ENCODE measurements at places on chromosomes 11 and 22.

- peak; percentile 89 for DNase-seq
These were observed 98.4 kb downstream of the ZNF280B start for GRCh38 chr22:22410121-22410520.

- DNase-seq, result no peak
These were observed 1794.1 kb upstream of the RAG2 start for GRCh38 chr11:38392176-38392575.

DNA sequence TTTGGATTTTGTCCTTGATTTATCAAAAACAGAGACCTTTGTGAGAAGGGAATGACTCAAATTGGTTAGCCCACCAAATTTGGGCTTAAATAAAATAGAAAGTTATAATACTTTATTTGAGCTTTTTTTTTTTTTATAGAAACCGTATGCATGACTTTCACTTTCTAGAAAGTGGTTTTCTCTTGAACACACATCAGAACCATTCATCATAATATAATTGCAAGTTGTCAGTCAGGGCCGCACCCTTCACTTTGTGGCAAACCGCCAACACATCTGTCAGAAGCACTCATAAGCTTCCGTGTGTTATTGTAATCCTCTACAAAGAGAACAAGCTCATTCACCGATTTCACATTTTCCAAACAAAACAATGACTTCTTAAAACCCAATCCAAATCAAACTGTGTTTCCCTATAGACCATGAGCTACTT lies 76.1 kb downstream of the SOX6 start:
- no peak for DNase-seq

GRCh38 chr22:34976474-34976873 lies 89.5 kb upstream of the ISX start:
- no peak for DNase-seq

GRCh38 chr11:59545179-59546020 lies 34.1 kb downstream of the OR4D9 start:
- no peak for DNase-seq

GRCh38 chr22:38860283-38861169 lies 11.5 kb downstream of the CBX6 start:
- DNase-seq, result no peak

GRCh38 chr11:121533601-121534000 lies 80.8 kb upstream of the SORL1-AS1 start:
- no peak for DNase-seq

GRCh38 chr11:132718711-132719671 lies 813.3 kb downstream of the OPCML start:
- DNase-seq, result peak; percentile 88

GRCh38 chr11:68430801-68431200 lies 29.8 kb upstream of the PPP6R3 start:
- no peak for DNase-seq

DNA sequence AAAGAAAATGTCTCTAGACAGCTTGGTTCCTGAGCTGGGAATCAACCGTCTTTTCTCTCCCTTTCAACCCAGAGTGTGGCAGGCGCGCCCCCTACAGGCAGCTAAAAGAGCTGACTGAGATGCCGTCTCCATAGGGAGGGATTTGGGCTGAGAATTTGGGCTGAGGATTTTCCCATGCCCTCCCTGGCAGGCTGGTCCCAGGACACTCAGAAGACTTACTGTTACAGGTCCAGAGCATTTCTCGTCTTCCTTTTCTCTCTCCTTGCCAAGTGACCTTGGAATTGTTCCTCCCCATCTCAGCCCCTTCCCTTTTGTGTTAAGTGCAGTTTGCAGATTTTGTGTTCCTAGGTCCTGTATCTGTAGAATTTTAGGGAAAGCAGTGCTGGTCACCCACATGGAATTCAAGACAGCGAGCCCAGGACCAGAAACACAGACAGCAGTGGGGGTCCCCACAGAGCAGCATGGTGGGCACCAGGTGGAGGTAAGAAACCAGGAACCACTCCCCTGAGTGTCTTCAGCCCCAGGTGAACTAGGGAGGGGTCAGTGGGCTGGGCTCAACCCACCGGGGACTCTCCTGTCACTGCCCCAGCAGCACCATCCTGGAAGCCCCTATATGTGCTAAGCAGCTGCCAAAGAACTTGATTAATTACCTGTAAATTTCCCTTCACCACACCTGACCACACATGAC lies 9.9 kb upstream of the IGLL5 start:
- no peak for DNase-seq

GRCh38 chr22:26672060-26672471 lies 14.7 kb downstream of the MIAT start:
- DNase-seq, result no peak

GRCh38 chr11:123526027-123526805 lies 96.1 kb downstream of the GRAMD1B start:
- peak; percentile 60 for DNase-seq

DNA sequence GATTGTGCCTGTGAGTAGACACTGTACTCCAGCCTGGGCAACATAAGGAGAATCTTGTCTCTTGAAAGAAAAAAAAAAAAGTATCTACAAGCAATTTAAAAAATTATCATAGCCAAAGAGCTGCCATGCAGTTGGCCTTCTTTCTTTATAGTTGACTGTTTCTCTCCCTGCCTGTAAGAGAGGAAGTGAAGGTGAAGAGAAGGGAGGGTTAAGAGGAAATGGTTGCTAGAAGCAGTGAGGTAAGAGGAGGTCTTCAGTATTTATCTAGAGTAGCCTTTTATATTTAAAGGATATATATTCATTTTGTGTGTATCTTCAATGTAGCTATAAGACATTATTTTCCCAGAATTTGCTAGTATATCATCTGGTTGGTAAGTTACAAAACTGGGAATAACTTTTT lies 217.9 kb downstream of the TMEM135 start:
- DNase-seq, result no peak

GRCh38 chr11:91932151-91932821 lies 292.3 kb upstream of the FAT3 start:
- DNase-seq, result no peak

GRCh38 chr11:126830216-126830806 lies 170.3 kb downstream of the KIRREL3 start:
- DNase-seq, result no peak

DNA sequence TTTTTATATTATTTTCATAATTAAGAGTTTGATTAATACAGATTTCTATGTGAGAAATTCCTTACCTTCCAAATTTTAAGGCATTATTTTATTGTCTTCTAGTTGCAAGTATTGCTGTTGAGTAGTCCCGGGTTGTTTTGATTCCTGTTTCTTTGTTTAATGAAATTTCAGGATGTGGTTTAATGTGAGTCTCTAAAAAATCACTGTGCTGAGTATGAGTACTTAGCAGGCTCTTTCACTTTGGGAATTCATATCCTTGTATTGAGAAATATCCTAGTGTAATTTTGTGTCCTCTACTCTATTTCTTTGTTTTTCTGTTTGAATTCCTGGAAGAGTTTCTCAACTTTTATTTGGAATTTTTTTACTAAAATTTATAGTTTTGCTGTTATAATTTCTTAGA lies 113.2 kb downstream of the TMEM135 start:
- DNase-seq, result no peak

DNA sequence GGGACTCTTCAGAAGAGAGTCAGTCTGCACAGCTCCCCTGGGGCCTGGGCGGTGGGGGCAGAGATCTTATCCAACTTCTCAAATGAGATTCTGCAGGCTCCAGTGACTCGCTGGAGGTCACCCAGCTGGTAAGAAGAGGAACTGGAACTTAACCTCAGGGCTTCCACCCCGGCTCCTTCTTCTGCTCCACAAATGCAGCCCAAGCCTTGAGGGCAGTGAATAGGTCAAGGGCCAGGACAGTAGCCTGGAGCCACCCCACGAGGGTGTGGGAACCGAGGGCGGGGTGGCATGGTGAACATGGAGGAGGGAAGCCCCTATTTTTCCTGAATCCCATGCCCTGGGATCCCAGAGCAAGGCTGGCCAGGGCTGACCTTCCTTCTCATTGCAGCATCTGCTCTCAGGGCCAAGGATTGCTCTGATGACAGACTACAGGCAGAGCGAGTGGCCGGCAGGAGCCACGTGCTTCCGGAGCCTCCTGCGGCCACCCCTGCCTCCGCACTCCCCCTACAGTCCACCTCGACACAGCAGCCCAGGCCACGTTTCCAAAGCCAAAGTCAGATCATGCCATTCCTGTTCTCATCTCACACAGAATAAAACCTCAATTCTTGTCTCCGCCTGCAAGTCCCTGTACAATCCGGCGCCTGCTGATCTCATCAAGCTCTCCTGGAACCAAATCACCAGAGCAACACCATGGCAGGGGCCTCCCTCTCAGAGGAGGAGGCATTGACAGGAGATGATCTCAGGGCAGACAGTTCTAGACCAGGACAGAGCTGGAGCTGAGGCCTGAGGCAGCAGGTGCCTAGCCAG lies 21.1 kb upstream of the UPK3A start:
- peak; percentile 83 for DNase-seq

GRCh38 chr22:27073601-27074425 lies 416.4 kb downstream of the MIAT start:
- DNase-seq, result no peak

DNA sequence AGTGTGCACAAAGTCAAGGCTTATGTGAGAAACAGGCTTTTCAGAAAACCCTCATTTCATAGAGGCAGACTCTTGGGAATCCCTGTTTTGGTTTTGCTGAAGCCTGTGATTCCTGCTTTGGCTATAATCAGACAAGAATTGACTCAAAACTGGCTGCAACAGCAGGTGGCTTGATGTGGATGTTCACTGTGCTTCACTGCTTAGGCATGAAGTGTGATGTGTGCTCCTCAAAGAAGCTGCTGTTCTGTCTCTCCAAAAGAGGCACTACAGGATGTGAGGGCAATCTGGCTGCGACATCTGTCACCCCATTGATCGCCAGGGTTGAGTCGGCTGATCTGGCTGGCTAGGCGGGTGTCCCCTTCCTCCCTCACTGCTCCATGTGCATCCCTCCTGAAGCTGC lies 103.5 kb downstream of the C11orf58 start:
- DNase-seq, result no peak

- DNase-seq, result no peak
These were observed 23.9 kb upstream of the TMPRSS13 start for GRCh38 chr11:117953024-117953671.

DNA sequence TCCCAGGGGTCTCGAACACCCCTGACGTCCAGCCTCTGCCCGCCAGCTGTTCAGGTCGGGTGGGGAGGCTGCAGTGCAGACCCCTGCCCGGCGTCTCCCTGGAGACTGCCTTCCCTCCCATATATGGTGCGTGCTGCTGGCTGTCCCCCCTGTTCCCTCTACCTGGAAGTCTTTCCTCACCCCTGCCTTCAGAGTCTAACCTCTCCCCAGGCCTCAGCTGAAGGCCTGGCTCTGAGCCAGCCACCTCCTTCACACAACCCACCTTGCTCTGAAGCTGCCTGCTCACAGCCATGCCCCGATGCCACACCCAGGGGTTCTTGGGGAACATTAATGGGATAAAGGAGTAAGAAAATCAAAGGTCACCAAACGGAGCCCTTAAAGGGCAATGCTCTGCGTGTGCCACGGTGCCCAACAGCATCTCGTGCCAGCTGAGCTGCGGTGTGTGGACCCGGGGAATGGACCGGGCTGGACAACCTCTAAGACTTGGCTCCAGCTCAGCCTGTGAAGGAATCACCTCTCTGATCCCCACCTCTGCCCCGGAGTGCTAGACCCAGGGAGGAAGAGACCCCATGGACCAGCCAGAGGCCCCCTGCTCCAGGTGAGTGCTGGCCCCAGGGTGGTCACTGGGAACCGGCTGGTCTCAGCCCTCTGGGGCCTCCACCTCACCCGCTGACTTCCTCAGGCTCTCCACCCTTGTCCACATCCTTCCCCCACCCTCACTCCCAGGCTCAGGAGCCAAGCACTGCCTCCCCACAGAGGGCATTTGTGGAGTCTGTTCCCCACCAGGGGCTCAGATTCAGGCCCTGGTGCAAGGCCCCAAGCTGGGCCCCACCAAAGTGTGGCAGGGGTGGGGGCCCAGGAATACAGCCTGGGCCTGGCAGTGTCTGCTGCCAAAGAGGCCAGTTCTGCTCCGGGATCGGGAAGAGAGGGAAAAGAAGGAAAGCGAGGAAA lies at the start of gene NLRP6:
NLRP6 (plus strand) TSS at position 407 of the 951 bp plus-strand sequence; CDS start at position 570, 163 bp downstream.
- DNase-seq, result no peak

DNA sequence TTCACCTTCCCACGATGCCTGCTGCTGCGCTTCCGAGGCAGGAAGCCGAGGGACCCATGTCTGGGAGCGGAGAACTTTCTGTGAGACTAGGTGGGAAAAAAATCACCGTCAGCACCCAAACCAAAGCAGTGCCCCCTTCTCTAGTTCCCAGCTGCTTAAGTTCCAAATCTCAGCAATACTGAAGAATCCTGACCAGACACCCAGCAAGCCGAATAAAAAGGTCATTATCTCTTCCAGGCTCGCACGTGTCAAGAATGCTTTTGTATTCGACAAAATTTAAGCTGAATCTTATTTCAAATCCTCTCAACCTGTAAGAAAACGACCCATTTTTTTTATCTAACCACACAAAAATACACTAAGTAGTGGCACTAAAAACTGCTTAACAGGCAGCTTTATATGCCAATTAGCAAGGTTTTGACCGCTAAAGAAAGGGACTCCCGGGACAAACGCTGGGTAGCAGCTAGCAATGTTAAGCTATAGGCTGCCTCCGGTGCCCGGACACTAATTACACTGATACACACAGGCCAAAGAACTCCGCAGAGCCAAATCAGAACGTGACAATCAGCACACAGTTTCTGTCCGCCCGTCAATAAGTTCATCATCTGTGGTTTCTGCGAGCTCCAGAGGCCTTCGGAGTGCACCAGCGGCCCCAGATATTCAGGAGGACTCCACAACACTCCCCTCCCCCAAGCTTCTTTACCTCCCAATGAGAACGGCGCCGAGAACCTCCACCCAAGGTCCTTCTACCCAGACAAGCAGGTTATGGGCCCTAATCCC lies 728 bp downstream of the RPL3 start:
- DNase-seq, result no peak

- DNase-seq, result no peak
These were observed 49.1 kb downstream of the JAM3 start for GRCh38 chr11:134118006-134118405.

- no peak for DNase-seq
These were observed 21.8 kb upstream of the OPCML start for GRCh38 chr11:133553885-133554740.

GRCh38 chr11:101686514-101686913 lies 102.7 kb upstream of the TRPC6 start:
- DNase-seq, result no peak

GRCh38 chr22:25845985-25846745 lies 104.2 kb downstream of the MYO18B start:
- no peak for DNase-seq

GRCh38 chr11:12001186-12001585 lies 7.2 kb downstream of the DKK3 start:
- DNase-seq, result no peak

GRCh38 chr22:38417252-38418060 lies 37.5 kb downstream of the KCNJ4 start:
- DNase-seq, result peak; percentile 69

GRCh38 chr11:96331699-96332116 lies 11.3 kb downstream of the MAML2 start:
- no peak for DNase-seq
